ENCODE measurements at places on chromosomes 1 and 21. TPM values are rescaled to one million over a fixed set of nuclear protein-coding genes. Genes with fewer than 3 reads are reported as not detected.

MMP23B gene
- 0.82 TPM for total RNA-seq

MANEAL gene
- 1.9 TPM for total RNA-seq

CATSPERE gene
- 0.50 TPM for total RNA-seq

SRM gene
- total RNA-seq = 146 TPM

NR5A2 gene
- total RNA-seq = not detected

FYB2 gene
- not detected for total RNA-seq

CYP4X1 gene
- total RNA-seq = not detected

ZBTB7B gene
- 129 TPM for total RNA-seq

LINGO4 gene
- not detected for total RNA-seq

KRTAP13-2 gene
- total RNA-seq = not detected

APP gene
- total RNA-seq = 49.4 TPM

HSD3B2 gene
- total RNA-seq = not detected

MTARC2 gene
- total RNA-seq = not detected

SPRR2E gene
- total RNA-seq = not detected

CFHR1 gene
- not detected for total RNA-seq

BRINP2 gene
- not detected for total RNA-seq

PLD5 gene
- total RNA-seq = not detected

FCER1A gene
- total RNA-seq = not detected

TFF3 gene
- total RNA-seq = not detected

PRELP gene
- not detected for total RNA-seq

NBPF4 gene
- total RNA-seq = 0.95 TPM

INTS3 gene
- total RNA-seq = 62.9 TPM

ADGRL2 gene
- total RNA-seq = not detected

TYW3 gene
- 25.0 TPM for total RNA-seq

ERICH3 gene
- total RNA-seq = not detected

DMBX1 gene
- total RNA-seq = 0.05 TPM

PODN gene
- total RNA-seq = not detected

SLC26A9 gene
- not detected for total RNA-seq
